Hepatocyte (in vitro differentiated cells): ENCODE measurements at places on chromosomes 16 and 17.
A peak's percentile ranks its signal among the peaks of the same experiment; 100 is the strongest.

- no peak for DNase-seq
Measured at GRCh38 chr17:1834380-1835149, 4.8 kb downstream of the RPA1 start.

GRCh38 chr17:79622776-79623175, 11.9 kb upstream of the RBFOX3 start:
- DNase-seq: no peak

GRCh38 chr17:31820691-31821435, 38.2 kb downstream of the COPRS start:
- DNase-seq: no peak

DNA sequence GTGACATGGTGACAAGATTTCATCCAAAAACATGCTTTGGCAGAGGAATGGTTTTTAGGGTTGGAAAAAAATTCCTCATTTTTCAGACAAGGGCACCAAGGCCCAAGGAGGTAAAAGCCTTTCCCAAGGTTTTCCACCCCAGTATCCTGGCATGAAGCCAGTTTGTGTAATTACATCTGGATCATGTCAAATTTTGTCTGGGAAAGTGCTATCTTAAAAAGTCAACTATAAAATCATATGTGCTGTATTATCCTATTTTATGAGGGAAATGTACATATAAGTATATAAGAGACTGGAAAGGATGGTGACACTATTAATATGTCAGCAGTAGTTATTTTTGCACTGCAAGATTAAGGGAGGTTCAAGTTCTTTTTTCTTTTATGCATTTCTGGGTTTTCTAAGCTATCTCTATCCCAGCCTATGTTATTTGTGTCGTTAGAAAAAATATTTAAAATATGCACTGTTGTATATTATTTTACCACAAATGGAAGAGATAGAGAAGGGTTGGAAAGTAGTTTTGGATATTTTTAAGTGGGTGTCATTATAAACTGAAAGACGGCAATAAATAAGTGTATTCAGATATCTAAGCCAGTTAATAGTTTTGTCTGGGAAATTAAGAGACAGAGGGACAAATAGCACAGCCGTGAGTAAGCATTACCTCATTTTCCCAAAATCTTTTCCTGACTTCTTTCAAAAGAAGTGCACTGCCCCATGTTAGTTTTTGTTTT, 13.5 kb upstream of the FBXO47 start:
- peak; percentile 38 for DNase-seq

- DNase-seq: no peak
Measured at GRCh38 chr17:68377771-68378267, 79.5 kb downstream of the WIPI1 start.

DNA sequence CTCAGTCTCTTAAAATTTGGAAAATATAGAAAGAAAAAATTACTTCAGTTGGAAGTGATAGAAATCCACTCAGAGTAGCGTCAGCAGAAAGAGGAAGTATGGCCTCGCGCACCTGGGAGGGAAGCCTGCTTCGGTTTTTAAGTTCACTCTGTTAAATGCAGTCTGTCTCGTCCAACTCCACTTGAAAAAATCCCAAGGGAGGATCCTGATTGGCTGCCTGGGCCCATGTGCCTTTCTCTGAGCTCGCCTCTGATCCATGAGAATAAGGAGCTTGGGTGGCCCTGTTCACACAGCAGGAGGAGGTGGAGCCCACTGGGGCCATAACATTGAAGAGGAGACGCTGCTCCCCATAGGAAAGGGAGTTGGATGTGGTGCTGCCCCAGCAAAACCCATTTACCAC, 40.7 kb downstream of the DNAJA2 start:
- DNase-seq: no peak

DNA sequence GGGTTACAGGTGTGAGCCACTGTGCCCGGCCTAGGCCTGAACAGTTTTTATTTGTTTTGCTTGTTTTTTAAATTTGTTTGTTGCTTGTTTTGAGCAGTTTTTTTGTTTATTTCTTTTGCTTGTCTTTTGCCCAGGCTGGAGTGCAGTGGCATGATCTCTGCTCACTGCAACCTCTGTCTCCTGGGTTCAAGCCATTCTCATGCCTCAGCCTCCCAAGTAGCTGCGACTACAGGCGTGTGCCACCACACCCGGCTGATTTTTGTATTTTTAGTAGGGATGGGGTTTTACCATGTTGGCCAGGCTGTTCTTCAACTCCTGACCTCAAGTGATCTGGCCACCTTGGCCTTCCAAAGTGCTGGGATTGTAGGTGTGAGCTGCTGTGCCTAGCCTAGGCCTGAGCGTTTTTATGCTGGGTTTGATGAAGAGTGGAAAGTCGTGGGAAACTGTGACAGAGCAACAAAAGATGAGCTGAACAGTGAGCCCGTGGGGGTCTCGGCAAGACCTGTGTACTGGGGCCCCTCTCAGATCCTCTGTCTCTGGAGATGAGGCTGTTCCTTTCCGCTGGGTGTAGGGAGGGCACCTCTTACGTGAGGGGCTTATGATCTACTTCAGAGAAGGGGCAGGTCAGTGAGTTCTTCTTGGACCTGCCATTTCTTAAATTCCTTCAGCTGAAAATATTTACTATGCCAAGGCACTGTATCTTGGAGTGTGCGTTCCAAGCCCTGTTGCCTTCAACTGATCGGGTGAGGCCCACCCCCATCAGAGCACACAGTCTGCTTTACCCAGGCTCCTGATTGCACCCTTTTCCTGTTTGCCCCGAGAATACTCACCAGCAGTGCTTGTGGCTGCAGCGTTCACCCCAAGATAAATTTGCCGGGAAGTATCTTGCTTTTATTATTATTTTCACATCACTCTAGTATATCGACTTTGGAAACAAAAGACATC, 322.1 kb downstream of the SEC14L1 start:
- DNase-seq: no peak

- no peak for DNase-seq
Measured at GRCh38 chr16:56763291-56763916, 33.5 kb downstream of the NUP93 start.

GRCh38 chr16:20870122-20870820, 29.9 kb downstream of the DCUN1D3 start:
- no peak for DNase-seq

GRCh38 chr16:89786474-89787364, 29.7 kb downstream of the FANCA start:
- no peak for DNase-seq

- DNase-seq: no peak
Measured at GRCh38 chr17:49076573-49077384, 55.8 kb upstream of the B4GALNT2 start.

- peak; percentile 33 for DNase-seq
Measured at GRCh38 chr17:29663155-29663554, 40.4 kb upstream of the CORO6 start.

GRCh38 chr17:34714475-34715410, 135.4 kb downstream of the TMEM132E start:
- no peak for DNase-seq

GRCh38 chr17:4554441-4554996, 665 bp downstream of the MYBBP1A start:
- DNase-seq: no peak

- peak; percentile 64 for DNase-seq
Measured at GRCh38 chr16:75064403-75065148, 52.0 kb downstream of the LDHD start.

DNA sequence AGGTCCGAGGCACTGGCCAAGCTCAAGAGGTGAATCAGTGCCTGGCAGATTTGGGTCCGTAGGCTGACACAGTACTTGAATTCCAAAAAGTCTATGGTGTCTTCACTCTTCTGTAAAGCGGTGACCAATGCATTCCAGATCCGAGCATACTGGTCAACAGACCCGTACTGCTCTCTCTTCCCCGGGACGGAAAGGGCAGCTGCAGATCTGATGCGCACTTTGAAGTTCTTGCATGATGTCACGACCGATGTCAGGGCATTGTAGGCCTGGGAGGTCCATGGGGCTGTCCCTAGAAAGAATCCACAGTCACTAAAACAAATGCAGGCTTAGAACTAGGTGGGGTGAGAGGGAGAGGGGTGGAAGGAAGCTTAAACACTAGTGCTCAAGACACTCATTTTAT, 34.9 kb downstream of the HEATR6 start:
- DNase-seq: no peak

DNA sequence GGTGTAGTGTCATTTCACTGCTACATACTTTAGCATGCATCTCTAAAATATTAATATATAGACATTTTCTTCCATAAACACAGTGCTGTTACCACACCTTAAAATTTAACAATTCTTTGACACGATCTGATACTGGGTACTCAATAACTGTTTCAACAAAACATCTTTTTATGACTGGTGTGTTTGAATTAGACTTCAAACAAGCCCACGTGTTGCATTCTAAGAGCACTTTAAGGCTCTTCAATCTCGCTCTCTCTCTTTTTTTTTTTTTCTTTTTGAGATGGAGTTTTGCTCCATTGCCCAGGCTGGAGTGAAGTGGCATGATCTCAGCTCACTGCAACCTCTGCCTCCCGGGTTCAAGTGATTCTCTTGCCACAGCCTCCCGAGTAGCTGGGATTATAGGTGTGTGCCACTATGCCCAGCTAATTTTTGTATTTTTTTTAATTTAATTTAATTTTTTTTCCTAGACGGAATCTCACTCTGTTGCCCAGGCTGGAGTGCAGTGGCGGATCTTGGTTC, 15.8 kb upstream of the SLC46A1 start:
- DNase-seq: no peak

DNA sequence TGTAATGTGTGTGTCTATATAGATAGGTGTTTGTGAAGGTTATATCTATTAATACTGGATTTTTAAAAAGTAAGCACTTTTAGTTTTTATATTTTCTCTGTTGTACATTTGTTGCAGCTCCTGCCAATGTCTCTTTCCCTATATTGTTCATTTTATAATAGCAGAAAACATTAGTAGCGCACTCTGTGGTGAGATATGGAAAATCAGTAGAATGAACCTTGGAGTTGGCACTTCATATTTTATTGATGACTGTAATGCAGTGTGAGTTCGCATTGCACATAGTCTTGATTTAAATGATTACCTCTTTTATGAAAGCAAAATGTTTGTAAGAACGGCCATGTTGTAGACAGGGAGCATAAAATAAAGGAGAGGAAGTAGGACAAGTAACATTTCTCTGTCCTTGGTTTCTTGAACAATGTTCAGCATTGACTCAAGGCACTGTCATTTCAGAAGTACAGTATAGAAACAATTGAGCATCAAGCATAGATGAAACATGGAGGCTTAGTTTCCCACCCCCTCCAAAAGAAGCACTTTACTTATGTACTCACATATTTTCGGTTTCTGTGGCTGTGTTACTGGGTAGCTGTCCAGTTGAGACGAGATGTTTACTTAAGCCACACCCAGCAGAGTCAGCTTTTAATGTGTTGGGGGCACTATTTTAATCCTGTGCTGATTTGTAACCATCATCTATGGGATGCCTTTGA, 74.0 kb downstream of the TANC2 start:
- no peak for DNase-seq

DNA sequence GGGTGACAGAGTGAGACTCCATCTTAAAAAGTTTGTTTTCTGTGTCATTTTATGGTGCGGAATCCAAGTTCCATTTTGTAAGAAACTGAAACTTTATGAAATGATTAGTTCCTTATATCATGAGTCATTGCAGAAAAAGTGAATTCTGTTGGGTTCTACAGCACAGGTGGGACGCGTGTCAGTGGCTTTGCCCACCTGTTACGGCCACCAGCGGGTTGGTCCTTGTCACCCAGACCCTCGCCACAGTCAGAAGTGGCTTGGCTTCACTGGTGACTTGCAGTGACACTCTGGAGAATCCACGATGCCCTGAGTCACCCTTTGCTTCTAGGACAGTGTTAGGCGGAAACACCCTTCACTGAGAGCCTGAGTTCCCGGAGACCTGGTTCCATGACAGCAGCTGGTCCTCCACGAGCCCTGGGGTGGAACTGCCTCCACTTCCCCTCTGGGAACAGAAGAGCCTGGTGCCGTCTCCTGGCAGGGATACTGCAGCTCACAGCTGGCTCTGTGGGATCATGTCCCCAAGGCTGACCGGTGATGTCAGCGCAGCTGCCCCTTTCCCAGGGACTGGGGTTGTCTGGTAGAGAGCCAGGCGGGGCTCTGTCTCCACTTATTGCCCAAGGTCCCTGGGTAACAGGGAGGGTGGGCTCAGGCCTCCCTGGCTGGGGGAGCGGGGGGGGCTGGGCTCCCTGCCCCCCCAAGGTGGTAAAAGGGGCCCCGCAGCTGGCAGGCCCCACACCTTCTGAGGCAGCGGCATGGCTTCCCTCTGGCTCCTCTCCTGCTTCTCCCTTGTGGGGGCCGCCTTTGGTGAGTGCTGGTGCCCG, at the start of gene CTRB1:
Gene CTRB1 (plus strand): TSS at position 733 of the 821 bp plus-strand sequence. CDS start 20 bp downstream, at position 753.
- peak; percentile 4 for DNase-seq

DNA sequence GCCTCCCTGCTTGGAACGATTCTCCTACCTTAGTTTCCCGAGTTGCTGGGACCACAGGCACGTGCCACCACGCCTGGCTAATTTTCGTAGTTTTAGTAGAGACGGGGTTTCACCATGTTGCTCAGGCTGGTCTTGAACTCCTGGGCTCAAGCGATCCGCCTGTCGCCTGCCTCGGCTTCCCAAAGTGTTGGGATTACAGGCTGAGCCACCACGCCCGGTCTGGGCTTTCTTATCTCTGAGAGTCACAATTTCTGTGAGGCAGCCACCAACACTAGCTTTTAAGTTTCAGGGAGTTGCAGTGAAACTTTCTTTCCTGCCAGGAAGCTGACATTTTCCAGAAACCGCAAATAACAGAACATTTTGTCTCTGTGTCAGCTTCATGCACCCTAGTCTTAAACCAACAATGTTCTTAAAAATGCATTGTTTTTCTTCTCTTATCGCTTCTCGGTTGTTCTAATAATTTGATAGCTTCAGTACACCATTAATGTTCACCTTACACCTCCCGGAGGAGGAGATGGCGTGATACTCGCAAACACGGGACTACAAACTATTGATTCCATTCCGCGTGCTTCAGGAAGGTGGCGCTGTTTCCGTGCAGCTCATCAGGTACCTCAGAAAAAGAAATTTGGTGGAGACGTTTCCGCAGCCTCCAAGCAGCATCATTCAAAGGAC, 7.4 kb upstream of the DHRS7B start:
- peak; percentile 72 for DNase-seq

GRCh38 chr17:77527409-77527808, 386.6 kb downstream of the SEC14L1 start:
- no peak for DNase-seq

DNA sequence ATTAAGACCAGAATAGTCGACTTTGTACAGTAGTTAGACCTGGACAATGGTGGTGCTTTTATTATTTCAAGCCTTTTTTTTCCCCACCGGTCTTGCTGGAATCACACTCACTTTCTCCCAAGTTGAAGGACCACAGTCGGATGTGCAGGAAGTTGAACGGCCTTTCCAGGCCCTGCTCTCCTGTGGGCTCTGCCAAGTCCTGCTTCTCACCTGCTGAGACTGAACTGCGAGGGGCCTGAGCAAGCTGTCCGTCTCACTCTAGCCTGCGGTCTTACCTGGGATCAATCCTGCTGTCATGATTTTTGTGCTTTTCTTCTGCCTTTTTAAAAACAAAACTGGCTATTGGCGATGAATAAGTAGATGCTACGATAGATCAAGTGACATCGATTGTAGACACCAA, 1.3 kb downstream of the TLCD3A start:
- DNase-seq: no peak

DNA sequence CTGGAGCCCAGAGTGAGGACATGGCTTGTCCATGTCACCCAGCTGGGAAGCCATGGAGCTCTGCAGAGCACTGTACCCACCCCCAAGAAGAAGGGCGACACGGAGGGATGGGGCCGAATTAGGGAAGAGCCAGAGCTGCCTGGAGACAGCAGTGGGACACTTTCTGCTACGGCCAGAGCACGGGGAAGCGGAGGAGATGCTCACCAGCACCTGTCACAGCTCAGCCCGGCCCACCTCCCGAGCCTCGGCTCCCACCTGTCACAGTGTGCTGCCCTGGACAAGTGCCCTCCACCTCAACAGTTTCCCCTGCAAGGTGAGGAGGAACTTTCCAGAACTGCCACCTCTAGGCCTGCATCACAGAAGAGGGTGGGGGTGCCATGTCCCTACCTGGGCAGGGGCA, 36.4 kb downstream of the PEMT start:
- DNase-seq: no peak

GRCh38 chr17:50944054-50944901, 78.1 kb upstream of the TOB1 start:
- DNase-seq: peak; percentile 91
